ENCODE measurements at places on chromosomes 5 and 9.

GRCh38 chr9:94139672-94140417 is 55.6 kb downstream of the PTPDC1 start:
- no peak for DNase-seq

- no peak for DNase-seq
Observed at GRCh38 chr9:109063760-109064159, 50.5 kb upstream of the CTNNAL1 start.

DNA sequence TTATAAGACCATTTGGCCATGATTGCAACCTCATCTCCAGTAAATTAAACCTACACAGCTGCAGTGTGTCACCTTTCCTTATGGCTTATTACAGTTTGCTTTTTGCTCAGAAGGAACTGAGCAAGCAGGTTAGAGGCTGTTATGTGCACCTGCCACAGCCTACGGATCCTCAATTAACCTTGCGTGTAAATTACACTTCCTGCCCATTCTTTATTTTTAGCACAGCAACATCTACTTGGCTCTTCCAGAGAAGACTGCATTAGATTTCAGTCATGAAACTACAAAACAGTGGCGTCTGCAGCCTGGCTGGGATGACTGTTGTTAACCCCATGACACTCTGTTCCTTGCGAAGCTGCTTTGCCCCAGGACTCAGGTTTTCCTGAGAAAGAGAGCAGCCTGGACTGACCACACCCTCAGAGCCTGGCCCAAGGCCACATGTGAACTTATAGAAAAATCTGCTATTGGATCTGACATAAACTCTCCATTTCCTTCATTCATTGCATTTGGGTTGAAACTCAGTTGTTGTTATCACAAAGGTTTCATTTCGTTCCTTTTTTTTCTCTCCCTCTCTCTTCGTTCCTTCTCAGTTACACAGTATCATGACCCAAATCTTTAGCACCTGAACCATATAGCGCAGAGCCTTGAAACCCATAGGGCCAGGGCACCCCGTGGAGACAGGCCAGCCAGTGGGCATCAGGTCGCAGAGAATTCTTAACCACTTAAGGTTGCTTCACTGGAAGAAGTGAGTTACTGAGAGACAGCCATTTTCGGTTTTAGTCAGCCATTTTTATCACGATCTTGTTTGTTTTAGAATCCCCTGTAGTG is 138.6 kb downstream of the PALM2AKAP2 start:
- DNase-seq: peak; percentile 65

DNA sequence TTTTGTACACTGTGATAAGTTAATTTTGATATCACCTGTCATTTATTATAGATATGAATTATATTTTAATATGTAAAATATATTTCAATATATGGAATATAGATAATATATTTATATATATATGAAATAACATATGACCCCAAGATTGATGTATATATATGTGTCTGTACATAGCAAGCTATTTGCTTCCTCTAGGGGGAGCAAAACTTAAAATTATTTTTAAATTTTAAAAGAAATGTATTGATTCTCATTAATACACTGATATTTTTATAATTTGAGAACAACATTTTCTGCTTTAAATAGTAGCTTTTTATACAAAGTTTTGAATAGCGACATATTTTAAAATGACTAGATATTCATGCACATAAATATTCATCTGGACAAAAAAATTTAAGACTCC is 272.0 kb downstream of the DMRTA1 start:
- DNase-seq: no peak

GRCh38 chr5:135185481-135186065 is 151.5 kb upstream of the PITX1 start:
- DNase-seq: no peak

DNA sequence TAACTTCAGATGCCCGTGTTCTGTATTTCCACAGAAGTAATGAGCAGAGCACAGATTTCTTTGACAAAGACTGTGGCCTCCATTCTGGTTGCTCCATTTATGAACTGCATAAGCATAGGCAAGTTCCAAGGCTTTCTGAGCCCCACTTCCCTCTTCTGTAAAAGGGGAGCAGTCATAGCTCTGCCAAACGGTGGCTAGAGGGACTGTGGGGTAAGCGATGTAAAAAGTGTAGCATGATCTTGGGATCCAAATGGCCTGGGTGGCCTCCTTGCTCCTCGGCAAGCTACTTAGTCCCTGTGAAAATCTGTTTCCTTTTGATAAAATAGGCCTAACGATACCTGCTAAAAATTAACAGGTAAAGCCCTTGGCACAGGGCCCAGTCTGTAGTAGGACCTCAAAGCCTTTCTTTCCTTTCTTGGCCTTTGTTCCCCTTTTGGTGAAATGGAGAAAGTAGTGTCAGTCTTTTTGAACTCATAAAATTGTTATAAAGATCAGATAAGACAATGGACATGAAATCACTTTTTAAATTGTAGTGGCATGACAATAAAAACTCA is 646.6 kb downstream of the ACTL7B start:
- DNase-seq: no peak

DNA sequence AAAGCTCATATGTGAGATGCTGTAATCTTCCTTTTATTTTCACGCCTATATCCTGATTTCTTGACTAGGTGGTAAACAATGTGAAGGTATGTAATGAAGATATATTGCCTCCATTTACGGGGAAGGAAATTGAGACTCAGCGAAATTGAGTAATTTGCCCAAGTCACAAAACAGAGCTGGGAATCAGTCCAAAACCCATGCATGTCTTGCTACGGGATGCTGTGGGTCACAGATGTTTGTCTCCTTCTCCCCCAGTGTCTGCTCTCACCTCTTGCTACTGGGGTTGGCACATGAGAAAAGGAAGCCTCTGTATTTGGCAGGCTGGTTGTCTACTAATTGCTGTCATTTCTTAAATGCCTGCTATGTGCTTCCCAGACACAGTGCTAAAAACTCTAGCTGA is 53.7 kb upstream of the TEX48 start:
- no peak for DNase-seq

- DNase-seq: no peak
Observed at GRCh38 chr5:139904816-139905661, 109.4 kb downstream of the PSD2 start.

DNA sequence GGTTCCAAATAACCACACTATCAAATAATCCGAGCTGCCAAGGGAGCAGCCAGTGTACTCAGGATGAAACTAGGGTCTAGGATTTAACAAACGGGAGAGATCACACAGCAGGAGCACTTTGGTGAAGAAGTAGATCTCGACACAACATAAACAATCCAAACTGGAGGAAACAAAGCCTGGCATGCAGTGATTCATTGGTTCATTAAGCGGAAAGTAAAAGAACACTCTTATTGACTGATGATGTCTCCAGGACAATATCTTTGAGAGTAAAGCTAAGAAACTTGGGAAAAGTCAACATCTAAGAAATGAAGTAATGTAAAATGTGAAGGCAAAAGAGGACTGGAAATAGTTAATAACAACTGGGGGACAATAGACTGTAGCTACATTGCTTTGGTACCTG is 1478.3 kb upstream of the CDH9 start:
- no peak for DNase-seq

DNA sequence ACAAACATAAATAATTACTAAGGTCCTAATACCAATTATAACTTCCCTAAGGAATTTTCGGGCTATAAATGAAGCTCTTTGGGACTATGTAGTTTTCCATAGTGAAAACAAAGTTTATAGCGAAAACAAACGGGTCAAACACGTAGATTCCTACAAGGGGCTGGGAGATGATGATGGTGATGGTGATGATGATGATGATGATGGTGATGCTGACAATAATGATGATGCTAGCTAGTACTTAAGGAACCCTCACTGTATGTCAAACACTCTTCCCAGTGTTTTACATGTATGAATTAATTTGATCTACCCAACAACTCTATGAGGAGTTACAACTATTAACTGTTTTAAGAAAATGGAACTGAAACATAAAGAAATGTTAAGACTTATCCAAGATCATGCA is 63.7 kb upstream of the PIK3R1 start:
- no peak for DNase-seq

DNA sequence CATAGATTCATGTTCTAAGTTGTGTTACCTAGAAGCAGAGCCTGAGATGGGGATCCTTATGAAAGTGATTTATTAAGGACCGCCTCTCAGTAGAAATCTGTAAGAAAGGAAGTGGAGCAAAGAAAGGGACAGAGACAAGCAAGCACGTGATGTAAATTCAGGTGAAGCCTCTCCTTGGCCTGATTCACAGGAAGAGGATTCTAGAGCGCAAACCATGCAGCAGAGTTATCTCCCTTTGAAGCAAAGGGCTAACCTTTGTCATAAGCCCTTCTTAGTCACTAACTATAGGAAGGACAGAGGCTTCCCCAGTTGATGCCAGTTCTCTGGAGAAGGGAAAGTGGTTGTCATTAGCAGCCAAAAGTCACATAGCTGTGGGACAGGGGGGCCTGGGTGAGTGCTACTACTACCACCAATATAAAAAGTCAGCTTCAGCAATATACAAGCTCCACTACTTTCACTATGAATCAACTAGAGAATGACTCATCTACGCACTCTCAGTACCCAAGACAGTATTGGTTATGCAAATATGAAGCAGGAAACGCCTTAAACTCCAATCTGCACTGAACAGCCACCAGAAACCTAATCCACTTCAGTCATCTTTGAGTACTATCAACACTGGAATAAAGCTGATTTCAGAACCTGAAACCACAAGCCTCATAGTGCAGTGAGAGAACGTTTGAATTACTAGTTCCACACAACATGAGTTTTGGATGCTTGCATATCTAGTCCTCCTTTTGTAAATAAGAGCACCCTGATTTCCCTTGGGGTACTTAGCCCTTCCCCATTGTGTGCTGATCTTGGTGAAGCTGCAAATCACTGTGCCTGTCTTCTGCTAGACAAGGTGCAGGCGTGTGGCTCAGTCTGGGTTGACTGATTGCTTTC is 162.7 kb downstream of the ZNF608 start:
- no peak for DNase-seq

DNA sequence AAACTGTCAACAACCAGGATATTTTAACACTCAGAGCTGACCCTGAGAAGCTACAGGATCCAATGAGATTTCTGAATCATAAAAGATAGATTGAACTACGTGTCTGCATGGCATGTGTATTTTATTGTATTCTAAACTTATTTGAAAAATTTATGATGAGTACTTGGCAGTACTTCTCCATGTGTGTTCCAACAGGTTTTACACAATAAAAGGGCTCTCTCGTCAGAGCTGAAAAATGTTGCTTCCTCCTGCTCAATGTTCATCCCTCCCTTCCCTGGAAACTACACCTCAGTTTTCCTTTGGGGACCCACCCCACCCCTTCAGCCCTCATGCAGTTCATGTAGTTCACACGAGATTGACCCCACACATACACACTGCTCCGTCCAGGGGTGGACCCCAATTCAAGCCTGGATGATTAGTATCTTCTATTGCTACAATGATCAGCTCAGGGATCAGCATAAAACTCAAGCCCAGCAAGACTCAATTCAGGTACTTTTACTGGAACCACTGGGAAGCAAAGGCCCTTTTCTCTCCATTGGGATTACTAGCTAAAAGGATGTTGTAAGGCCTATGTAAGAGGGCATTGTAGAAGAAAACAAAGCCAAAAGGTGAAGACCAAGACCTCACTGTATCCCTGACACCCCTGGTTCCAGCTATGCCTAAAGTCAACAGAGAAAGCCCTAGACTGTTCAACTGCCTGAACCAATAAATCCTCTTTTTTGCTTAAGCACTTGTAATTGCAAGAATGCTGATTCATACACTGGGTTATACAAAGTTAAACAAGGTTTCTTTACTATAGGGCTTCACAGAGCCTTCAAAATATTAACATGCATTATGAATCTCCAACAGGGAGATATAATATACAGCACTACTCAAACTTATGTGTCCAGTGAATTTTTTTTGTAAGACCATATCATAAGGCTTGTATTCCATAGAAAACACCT is 112.6 kb downstream of the SAXO1 start:
- no peak for DNase-seq

DNA sequence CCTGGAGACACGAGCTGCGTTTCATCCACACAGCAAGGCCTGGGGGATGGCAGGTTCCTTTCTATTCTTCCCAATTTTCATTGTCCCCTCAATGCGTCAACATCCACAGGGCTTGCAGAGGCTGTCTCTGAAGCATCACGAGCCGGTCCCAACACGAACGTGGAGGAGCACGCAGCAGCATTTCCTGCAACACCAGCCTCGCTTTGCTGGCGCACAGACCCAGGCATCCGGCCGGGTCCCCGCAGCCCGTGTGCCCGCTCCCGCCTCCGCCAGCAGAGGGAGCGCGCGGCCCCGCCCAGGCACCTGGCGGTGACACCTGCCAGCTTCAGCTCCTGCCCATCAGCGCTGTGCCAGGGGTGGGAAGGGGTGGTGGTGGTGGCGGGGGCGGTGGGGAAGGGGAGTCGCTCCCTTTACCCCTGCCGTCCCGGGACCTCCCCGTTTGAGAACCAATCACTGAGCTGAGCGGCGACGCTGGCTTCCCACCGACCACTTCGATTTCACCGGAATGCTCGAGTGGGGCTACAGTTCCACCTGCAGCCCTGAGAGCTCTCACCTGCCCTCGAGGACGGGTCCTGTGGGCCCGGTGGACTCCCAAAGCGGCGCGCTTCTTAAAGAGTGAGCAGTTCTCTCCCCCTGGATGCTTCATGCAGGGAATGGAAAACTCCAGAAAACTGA is 464.5 kb downstream of the ICE1 start:
- no peak for DNase-seq

- no peak for DNase-seq
Observed at GRCh38 chr5:77312413-77312812, 101.9 kb downstream of the PDE8B start.

DNA sequence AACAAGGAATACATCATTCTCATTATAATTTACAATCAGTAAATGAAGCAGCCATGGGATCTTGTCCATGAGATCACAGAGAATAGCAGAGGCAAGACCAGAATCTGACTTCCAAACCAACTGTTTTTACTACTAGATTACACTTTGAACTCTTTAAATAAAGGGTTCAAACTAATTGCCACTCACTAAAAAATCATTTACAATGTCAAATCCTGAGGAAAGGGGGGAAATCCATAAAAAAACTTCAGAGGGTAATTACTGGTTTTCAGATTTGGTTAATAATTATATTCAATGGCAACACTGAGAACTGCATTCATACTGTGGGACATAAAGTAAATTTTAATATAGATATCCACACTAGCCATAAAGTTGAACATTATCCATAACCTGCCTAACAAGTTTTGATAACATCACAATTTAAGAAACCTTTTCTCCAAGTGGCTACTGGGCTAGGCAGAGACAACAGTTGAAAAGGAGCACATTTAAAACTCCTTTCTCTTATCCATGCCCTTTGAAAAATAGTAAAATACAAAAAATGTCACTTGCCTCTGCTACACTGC is 15.9 kb downstream of the PLPP1 start:
- DNase-seq: no peak

DNA sequence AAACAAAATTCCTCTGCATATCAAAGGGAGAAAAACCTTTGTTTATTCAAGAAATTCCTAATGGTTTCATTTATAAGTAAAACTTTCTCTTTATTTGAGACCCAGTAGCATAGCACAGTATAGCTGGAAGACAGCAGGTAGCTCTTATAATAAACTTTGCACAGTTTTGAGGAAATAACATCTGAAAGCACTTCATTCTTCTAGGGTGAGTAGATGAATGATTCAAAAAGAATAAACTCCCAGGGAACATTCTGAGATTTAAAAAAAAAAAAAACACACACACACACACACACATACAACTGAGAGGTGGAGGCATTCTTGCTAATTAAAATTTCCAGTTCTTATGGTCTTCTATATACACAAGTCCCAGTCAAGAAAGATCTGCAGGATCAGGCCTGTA is 197.3 kb downstream of the BNC2 start:
- DNase-seq: no peak
